Activated T-helper 1 cell treated with anti-CD3 and anti-CD28 coated beads, Interleukin-12 subunit alpha, Interleukin-12 subunit beta, Interleukin-2, Interleukin-4 antibody, amounts not matched to agents 30 ng/mL and 10 ng/mL and 1 ng/mL, durations not matched to agents 14 hours and 24 hours and 36 hours (primary cell): ENCODE measurements at places on chromosomes 3 and 15. TPM values are rescaled to one million over a fixed set of nuclear protein-coding genes. Genes with fewer than 3 reads are reported as not detected.

Gene GTF2E1
- 25.3 and 29.2 TPM in 2 replicates for total RNA-seq

- DNase-seq = no peak
Observed at GRCh38 chr3:143242691-143243090, 123.1 kb downstream of the CHST2 start.

GRCh38 chr3:122635789-122636188 lies 44.9 kb upstream of the PARP14 start:
- DNase-seq = no peak

- DNase-seq = no peak
Observed at GRCh38 chr15:86557018-86557550, 477.4 kb downstream of the AGBL1 start.

DNA sequence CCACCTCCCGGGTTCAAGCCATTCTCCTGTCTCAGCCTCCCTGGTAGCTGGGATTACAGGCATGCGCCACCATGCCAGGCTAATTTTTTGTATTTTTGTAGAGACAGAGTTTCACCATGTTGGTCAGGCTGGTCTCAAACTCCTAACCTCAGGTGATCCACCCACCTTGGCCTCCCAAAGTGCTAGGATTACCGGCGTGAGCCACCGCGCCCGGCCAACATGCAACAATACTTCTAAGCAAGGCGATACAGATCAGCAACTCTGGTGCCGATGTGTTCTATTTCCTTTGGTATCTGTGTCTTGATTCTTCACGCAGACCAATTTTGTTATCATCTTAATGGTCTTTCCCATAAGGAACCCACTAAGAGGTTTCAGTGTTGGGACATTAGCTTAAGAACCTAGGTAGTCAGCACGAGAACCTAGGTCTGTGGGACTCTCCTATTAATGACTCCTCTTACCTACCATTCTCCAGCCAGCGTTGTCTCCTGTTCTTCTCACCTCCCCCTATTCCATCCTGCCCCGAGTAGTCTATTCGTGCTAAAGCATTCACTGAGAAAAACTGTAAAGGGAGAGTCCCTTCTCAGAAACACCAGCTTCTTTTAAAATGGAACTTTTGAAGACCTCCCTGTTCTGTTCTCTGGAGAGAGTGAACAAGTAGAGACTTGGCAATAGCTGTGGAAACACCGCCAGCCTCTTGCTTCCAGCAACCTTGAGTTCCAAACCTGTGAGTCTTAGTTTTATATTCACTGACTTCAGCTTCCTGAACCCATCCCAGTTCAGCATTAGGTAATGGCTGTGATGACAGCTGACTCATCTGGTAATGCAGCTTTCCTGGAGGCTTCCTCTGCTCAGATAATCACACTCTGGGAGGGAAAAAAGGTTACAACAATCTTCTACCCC lies 61.2 kb downstream of the TSC22D2 start:
- no peak for DNase-seq

Gene SYNPR
- not detected in 2 replicates for total RNA-seq

DNA sequence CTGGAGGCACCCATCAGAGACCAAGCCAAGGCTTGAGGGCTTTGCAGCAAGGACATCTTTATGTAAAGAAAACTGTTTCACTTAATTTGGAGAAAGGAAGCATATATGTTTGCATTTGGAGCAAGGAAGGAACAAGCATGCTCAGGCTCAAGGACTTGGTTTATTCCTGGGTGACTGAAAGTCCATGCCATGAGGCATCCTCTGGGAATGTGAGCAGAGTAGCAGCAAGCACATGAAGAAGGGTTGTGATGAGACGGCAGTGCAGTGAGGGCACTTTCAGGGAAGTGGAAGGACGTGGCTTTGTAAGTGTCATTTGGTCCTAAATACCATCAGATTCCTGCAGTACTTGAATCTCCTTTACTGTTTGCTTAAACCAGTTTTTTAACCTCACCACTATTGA lies 26.8 kb downstream of the POLG start:
- no peak for DNase-seq

- DNase-seq = no peak
Observed at GRCh38 chr3:58066842-58067241, 58.6 kb downstream of the FLNB start.

DNA sequence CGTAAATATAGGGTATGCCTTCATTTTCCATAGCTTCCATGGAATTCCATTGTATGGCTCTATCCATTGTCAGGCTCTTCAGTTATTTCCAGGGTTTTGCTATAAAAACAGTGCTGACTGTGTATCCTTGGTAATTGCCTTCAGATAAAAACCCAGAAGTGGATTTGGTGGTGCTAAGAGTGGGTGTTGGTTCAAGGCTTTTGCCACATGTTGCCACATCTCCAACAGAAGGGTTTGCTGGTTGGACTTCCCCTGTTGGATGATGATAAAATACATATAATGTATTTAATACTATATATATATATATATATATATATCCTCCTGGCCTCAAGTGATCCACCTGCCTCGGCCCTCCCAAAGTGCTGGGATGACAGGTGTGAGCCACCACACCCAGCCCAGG lies 97.8 kb downstream of the FLNB start:
- no peak for DNase-seq

Gene RUVBL1
- total RNA-seq = 135 and 137 TPM in 2 replicates

GRCh38 chr3:8730656-8731055 lies 2.9 kb upstream of the CAV3 start:
- DNase-seq = no peak

GRCh38 chr15:66702787-66703539 lies 927 bp downstream of the SMAD6 start:
- no peak for DNase-seq

GRCh38 chr3:56135941-56136340 lies 332.3 kb downstream of the ERC2 start:
- no peak for DNase-seq

GRCh38 chr3:153626158-153626557 lies 464.1 kb downstream of the RAP2B start:
- DNase-seq = no peak

Gene EFL1
- 25.2 and 25.6 TPM in 2 replicates for total RNA-seq

- DNase-seq = no peak
Observed at GRCh38 chr15:47376190-47376589, 341.1 kb upstream of the SEMA6D start.
